Stimulated activated CD8-positive, alpha-beta memory T cell treated with anti-CD3 and anti-CD28 coated beads, Interleukin-15, amount 100 ng/mL, for 4 hours (primary cell): ENCODE measurements at places on chromosomes 7 and 10.

DNA sequence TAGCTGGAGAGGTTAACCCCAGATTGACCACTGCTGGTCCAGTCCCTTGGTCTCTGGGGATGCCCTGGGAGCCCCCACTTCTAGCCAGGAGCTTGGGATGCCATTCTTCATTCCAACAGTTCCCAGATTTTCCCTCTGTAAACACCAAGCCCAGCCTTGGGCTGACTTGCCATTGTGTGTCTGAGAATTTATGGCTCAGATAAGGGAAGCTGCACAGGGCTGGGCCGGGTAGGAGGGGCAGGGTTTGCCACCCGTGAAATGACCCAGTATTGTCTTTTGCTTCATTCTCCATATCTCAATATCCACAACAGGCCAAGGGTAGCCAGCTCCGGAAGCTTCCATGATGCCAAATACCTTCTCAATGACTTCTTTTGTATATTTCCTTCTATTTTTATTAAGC lies 32.1 kb downstream of the AFAP1L2 start:
- DNase-seq, result no peak

DNA sequence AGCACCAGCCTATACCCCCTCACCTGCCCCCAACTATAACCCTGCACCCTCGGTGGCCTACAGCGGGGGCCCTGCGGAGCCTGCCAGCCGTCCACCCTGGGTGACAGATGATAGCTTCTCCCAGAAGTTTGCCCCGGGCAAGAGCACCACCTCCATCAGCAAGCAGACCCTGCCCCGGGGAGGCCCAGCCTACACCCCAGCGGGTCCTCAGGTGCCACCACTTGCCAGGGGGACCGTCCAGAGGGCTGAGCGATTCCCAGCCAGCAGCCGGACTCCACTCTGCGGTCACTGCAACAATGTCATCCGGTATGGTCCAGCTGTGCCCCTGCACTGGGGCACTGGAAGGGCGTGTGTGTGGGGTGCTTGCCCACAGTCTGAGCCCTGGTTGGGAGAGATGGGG lies 40.0 kb upstream of the BMPR1A start:
- DNase-seq, result no peak

DNA sequence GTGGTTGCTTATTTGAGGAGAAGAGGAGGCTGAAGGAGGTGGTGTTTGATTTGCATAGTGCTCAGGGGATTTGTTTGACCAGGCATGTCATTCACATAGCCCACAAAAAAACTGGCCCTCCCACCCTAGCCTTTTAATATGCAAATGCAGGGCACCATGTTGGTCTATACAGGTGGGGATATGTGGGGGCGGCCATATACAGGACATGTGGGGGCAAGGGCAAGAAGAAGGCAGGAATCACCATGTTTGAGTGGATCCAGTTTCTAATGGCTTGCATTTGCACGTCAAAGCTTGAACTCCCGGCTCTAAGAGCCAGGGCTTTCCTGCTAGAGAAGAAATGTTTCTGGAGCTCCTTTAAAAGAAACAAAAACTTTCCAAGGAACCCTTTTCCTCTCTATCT lies 541.0 kb downstream of the ZWINT start:
- no peak for DNase-seq

- DNase-seq, result no peak
Measured at GRCh38 chr7:38169847-38170246, 8.2 kb upstream of the STARD3NL start.

DNA sequence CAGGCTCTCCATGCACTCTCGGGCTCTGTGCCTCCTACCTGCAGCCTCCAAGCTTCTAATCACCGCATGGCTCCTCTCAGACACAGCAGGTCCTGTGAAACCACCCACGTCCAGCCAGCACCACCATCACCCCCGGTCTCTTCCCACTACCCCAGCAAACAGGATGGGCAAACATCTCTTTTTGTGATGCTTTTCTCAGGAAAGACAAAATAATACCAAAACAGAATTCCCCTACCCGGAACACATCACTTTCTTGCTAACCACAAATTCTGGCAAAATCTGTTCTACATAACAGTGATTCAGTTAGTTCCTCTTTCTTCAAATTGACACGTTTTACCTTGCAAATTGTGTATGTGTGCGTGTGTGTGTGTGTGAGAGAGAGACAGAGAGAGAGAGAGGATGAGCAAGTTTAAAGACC lies 6.5 kb downstream of the SNX8 start:
- no peak for DNase-seq

DNA sequence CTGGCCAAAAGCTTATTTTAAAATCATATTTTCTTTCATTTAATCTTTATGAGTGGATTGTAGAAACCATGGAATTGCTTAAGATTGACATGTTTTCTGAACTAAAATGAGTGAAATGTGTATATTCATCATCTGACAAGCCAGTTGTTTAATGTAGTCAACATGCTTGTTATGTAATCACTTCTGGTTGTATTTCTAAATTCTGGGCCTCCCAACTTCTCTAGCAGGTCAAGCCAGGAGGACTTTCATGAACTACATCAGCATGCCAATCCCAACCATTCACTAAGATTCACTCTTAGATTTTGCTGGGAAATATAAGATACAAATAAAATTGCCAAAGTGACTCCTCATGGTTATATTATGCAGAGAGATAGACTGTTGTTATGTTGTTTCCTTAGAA lies 21.1 kb upstream of the MAP3K8 start:
- no peak for DNase-seq
